ENCODE measurements at places on chromosomes 3 and 15.

GRCh38 chr3:115790759-115791158, 167.4 kb downstream of the GAP43 start:
- no peaks in the 10 kb centered on the region for H3K27me3 ChIP-seq
- H3K27ac ChIP-seq: no peak overlapping the region
- no peaks in the 10 kb centered on the region for H3K36me3 ChIP-seq
- peaks cover 16% of the 10 kb centered on the region for H3K4me1 ChIP-seq

DNA sequence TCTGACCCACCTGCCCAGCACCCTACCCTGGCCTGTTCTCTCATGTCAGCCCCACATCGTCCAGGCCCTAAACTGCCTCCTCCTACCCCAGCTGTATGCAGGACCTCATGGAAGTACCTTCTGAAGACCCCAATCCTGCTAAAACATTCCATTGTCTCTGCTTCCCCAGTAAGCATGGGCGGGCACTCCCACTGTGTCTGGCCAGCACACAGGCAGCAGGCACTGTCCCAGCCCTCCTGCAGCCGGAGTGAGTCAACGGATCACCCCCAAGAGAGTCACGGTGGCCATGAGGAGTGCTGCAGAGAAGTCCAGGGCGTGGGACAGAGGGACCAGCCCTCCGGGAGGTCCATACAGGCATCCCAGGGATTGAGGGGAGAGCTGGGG, 36.4 kb upstream of the SLCO2A1 start:
- H3K27me3 ChIP-seq: no peaks in the 10 kb centered on the region
- no peak for DNase-seq
- H3K4me3 ChIP-seq: no peak overlapping the region
- H3K27ac ChIP-seq: no peak overlapping the region
- no peaks in the 10 kb centered on the region for H3K4me1 ChIP-seq

- H3K36me3 ChIP-seq: no peaks in the 10 kb centered on the region
- no peak for DNase-seq
- H3K27ac ChIP-seq: no peak overlapping the region
These were observed 45.5 kb downstream of the KBTBD12 start for GRCh38 chr3:127960421-127960965.

GRCh38 chr3:111246967-111247760, 175.5 kb downstream of the NECTIN3 start:
- H3K4me3 ChIP-seq: no peak overlapping the region
- H3K27me3 ChIP-seq: no peaks in the 10 kb centered on the region
- no peak overlapping the region for H3K27ac ChIP-seq
- no peaks in the 10 kb centered on the region for H3K36me3 ChIP-seq

GRCh38 chr3:123334056-123334455, 114.8 kb downstream of the ADCY5 start:
- no peak overlapping the region for H3K4me3 ChIP-seq
- H3K27me3 ChIP-seq: no peaks in the 10 kb centered on the region
- H3K4me1 ChIP-seq: peaks cover 4% of the 10 kb centered on the region
- no peak overlapping the region for H3K27ac ChIP-seq

- H3K27me3 ChIP-seq: no peaks in the 10 kb centered on the region
- no peak overlapping the region for H3K4me3 ChIP-seq
- peaks cover 4% of the 10 kb centered on the region for H3K4me1 ChIP-seq
- no peak overlapping the region for H3K27ac ChIP-seq
- DNase-seq: no peak
- no peaks in the 10 kb centered on the region for H3K36me3 ChIP-seq
These were observed 220.4 kb downstream of the OSBPL10 start for GRCh38 chr3:31760654-31761053.

- peak overlapping the region; percentile 20 for H3K4me3 ChIP-seq
- H3K36me3 ChIP-seq: peaks cover 3% of the 10 kb centered on the region
- no peaks in the 10 kb centered on the region for H3K27me3 ChIP-seq
- no peak overlapping the region for H3K27ac ChIP-seq
- DNase-seq: peak; percentile 86
These were observed 2.3 kb upstream of the HAPLN3 start for GRCh38 chr15:88897456-88898194.

GRCh38 chr15:51649659-51650521, 27.3 kb upstream of the DMXL2 start:
- H3K4me3 ChIP-seq: no peak overlapping the region
- no peaks in the 10 kb centered on the region for H3K4me1 ChIP-seq
- no peaks in the 10 kb centered on the region for H3K36me3 ChIP-seq
- H3K27ac ChIP-seq: no peak overlapping the region
- DNase-seq: peak; percentile 3

- no peak overlapping the region for H3K4me3 ChIP-seq
- no peaks in the 10 kb centered on the region for H3K27me3 ChIP-seq
- H3K4me1 ChIP-seq: peaks cover 67% of the 10 kb centered on the region
- H3K36me3 ChIP-seq: peaks cover 74% of the 10 kb centered on the region
- no peak overlapping the region for H3K27ac ChIP-seq
These were observed 14.1 kb downstream of the STARD5 start for GRCh38 chr15:81309647-81310450.

- no peak for DNase-seq
- H3K27ac ChIP-seq: no peak overlapping the region
- no peaks in the 10 kb centered on the region for H3K27me3 ChIP-seq
These were observed 12.0 kb downstream of the CSRNP1 start for GRCh38 chr3:39141171-39141995.

DNA sequence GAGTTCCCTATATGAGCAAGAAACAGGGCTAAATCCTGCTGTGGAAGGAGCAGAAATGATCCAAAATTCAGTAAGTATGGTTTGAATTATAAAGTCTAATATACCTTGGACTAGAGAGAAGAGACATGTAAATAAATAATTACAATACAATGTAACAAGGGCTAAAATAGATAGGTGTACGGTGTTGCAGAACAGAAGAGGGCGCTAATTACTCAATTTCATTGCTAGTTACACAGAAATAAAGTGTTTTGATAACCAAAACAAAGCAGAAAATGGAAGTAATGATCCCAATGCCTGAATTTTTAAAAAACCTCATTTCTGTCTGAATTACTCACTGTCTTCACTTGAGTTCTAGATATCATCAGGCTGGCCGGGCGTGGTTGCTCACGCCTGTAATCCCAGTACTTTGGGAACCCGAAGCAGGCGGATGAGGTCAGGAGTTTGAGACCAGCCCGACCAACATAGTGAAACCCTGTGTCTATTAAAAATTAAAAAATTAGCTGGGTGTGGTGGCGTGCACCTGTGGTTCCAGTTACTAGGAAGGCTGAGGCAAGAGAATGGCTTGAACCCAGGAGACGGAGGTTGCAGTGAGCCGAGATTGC, 8.3 kb upstream of the PLCH1 start:
- no peaks in the 10 kb centered on the region for H3K4me1 ChIP-seq
- no peak overlapping the region for H3K27ac ChIP-seq
- H3K36me3 ChIP-seq: no peaks in the 10 kb centered on the region
- DNase-seq: peak; percentile 34
- H3K4me3 ChIP-seq: no peak overlapping the region

GRCh38 chr15:28888900-28889299, 3.1 kb downstream of the APBA2 start:
- H3K36me3 ChIP-seq: no peaks in the 10 kb centered on the region
- H3K4me3 ChIP-seq: no peak overlapping the region
- peak overlapping the region; percentile 70 for H3K27ac ChIP-seq
- peaks cover 74% of the 10 kb centered on the region for H3K4me1 ChIP-seq
- DNase-seq: no peak

DNA sequence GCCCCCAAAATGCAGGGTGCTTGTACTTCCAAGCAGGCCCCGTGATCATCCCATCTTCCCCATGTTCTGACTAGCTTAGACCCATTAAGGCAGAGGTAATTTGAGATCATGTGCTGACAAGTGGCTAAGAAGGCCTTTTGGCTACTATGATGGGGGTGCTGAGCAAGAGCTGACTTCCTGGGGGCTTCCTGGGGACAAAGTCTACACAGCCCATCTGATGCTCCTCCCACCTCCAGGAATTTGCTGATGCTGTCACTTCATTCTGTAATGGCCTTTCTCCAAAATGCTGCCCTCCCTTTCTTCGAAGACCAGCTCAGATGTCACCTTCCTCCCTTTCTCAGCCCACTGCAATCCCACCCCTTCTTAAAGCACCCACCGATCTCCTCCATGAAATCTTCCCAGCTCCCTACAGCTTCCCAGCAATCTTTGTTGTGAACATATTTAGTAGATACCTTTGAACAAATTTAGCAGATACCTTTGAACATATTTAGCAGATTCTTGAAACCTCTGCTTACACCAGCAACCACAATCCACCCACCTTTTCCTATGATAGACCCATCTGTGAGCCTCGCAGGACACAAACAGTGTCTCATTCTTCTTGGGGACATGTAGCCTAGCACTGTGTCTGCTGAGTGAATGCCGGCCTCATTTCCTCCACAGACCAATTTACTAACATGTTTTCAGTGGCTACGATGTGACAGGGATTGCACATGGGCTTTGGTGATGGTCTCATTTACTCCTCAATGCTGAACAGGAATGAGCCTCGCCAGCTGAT, 223.3 kb downstream of the EPHB1 start:
- H3K4me1 ChIP-seq: no peaks in the 10 kb centered on the region
- H3K36me3 ChIP-seq: no peaks in the 10 kb centered on the region
- H3K27me3 ChIP-seq: no peaks in the 10 kb centered on the region
- DNase-seq: no peak

- H3K27me3 ChIP-seq: no peaks in the 10 kb centered on the region
- H3K4me1 ChIP-seq: no peaks in the 10 kb centered on the region
- DNase-seq: no peak
- H3K4me3 ChIP-seq: no peak overlapping the region
- no peak overlapping the region for H3K27ac ChIP-seq
These were observed 118.8 kb upstream of the UBE2E2 start for GRCh38 chr3:23084367-23084766.

GRCh38 chr3:63933459-63933858, 21.3 kb upstream of the SCAANT1 start:
- no peaks in the 10 kb centered on the region for H3K27me3 ChIP-seq
- peaks cover 19% of the 10 kb centered on the region for H3K4me1 ChIP-seq
- no peak for DNase-seq

DNA sequence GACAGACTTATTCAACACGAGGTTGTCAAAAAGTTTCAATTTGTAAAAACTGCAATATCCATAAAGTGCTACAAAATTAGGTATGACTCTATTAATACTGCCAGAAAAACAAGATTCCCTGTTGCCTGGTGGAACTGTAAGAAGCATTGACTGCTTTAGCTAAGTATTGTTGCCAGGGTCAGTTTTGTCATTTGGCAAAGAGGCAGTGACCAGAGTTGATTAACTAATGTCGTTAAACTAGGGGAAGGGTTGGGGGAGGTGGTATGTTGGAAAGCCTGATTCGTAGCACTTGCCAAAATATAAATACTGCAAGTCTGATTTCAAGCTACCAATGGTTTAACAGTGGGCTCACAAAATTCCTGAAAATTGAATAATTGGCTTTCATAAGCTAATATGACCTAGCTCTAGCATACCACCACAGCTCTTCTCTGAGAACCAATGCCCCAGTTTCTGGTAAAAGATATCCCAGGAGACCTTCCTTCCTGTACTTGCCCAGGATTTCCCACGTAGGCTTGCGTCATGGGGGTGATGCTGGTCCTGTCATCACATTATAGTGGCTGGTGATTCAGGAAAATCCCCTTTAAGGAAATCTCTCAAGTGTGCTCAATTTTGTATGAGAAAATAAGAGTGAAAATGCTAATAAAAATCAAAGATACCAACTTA, 266.4 kb upstream of the TBC1D5 start:
- H3K27me3 ChIP-seq: no peaks in the 10 kb centered on the region
- DNase-seq: no peak
- H3K27ac ChIP-seq: no peak overlapping the region
- H3K36me3 ChIP-seq: no peaks in the 10 kb centered on the region
- H3K4me1 ChIP-seq: no peaks in the 10 kb centered on the region

GRCh38 chr15:99486371-99487336, 79.1 kb upstream of the MEF2A start:
- peak overlapping the region; percentile 24 for H3K4me3 ChIP-seq
- no peaks in the 10 kb centered on the region for H3K27me3 ChIP-seq
- H3K36me3 ChIP-seq: no peaks in the 10 kb centered on the region
- H3K27ac ChIP-seq: no peak overlapping the region
- no peak for DNase-seq

- H3K27ac ChIP-seq: no peak overlapping the region
- no peaks in the 10 kb centered on the region for H3K27me3 ChIP-seq
- H3K36me3 ChIP-seq: no peaks in the 10 kb centered on the region
- no peak for DNase-seq
- no peaks in the 10 kb centered on the region for H3K4me1 ChIP-seq
- no peak overlapping the region for H3K4me3 ChIP-seq
These were observed 125.8 kb downstream of the P2RY1 start for GRCh38 chr3:152960684-152961083.

GRCh38 chr3:76643623-76644304, 396.1 kb upstream of the ROBO2 start:
- H3K4me1 ChIP-seq: no peaks in the 10 kb centered on the region
- H3K27me3 ChIP-seq: no peaks in the 10 kb centered on the region
- no peak overlapping the region for H3K4me3 ChIP-seq
- no peaks in the 10 kb centered on the region for H3K36me3 ChIP-seq
- no peak for DNase-seq

DNA sequence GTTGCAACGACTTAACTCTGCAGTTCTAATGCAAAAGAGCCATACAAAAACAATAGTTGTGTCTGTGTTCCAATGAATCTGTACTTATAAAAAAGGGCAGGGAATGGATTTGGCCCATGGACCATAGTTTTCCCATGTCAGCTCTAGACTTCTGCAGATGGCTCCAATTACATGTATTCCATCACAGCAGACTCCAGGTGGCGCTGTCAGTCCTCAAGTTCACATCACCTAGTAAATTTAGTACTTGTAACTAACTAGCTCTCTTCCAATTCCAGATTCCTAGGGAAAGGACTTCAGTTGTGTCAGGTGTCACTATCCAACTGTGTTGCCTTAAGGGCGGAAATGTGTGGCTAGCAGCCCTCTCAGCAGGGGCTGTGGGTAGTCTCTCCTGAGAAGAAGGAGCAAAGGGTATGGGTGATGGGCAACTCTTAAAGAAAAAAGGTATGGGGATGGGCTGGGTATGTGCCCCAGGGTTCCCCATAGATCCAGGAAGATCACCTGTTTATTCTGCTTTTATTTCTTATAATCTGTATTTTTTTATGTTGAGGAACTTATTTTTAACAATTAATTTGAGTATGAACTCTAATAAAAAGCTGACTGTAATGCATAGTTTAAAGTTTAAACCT, 36.2 kb downstream of the BBS4 start:
- H3K27me3 ChIP-seq: no peaks in the 10 kb centered on the region
- DNase-seq: peak; percentile 51
- no peak overlapping the region for H3K4me3 ChIP-seq
- H3K36me3 ChIP-seq: peaks cover 3% of the 10 kb centered on the region
- H3K27ac ChIP-seq: no peak overlapping the region
